Psoas muscle (tissue), 8 donors: ENCODE measurements at places on chromosomes 6 and 20. TPM values are rescaled to one million over a fixed set of nuclear protein-coding genes. Genes with fewer than 3 reads are reported as not detected.

- H3K4me3 ChIP-seq: no peak overlapping the region
- no peaks in the 10 kb centered on the region for H3K27me3 ChIP-seq
- H3K36me3 ChIP-seq: no peaks in the 10 kb centered on the region
- H3K27ac ChIP-seq: no peak overlapping the region
Measured at GRCh38 chr6:11430036-11430435, 107.5 kb upstream of the TMEM170B start.

Gene SLC2A10
- total RNA-seq: 0.40 TPM

Gene WFDC10B
- not detected for total RNA-seq

- H3K27me3 ChIP-seq: no peaks in the 10 kb centered on the region
- no peak overlapping the region for H3K4me3 ChIP-seq
- no peaks in the 10 kb centered on the region for H3K36me3 ChIP-seq
Measured at GRCh38 chr20:49672096-49672664, 41.5 kb downstream of the B4GALT5 start.

- peak; percentile 17 for DNase-seq
- H3K4me1 ChIP-seq: no peaks in the 10 kb centered on the region
- no peak overlapping the region for H3K4me3 ChIP-seq
- peaks cover 34% of the 10 kb centered on the region for H3K27me3 ChIP-seq
Measured at GRCh38 chr6:168099201-168100010, 20.4 kb upstream of the FRMD1 start.

Gene KIAA1755
- total RNA-seq: 0.27 TPM
